Smooth muscle cell of trachea (primary cell): ENCODE measurements at places on chromosomes 1 and 21. TPM values are rescaled to one million over a fixed set of nuclear protein-coding genes. Genes with fewer than 3 reads are reported as not detected.

The LRRC3 gene
- total RNA-seq: 0.44 and 0.66 TPM in 2 replicates

The GLIS1 gene
- 0.58 and 1.7 TPM in 2 replicates for total RNA-seq

The TNFRSF4 gene
- total RNA-seq: under 0.01 and 0.17 TPM in 2 replicates

The F5 gene
- under 0.01 TPM in 1 of 2 replicates, not detected in the other for total RNA-seq

The DNAH14 gene
- 14.7 and 18.3 TPM in 2 replicates for total RNA-seq

The IGFN1 gene
- under 0.01 TPM in 2 replicates for total RNA-seq

The OR10Z1 gene
- total RNA-seq: not detected in 2 replicates

The UBXN10 gene
- total RNA-seq: under 0.01 TPM in 2 replicates

The AK5 gene
- 69.1 and 72.4 TPM in 2 replicates for total RNA-seq

The RGS4 gene
- 26.3 and 110 TPM in 2 replicates for total RNA-seq

The IQCC gene
- total RNA-seq: 1.5 and 2.0 TPM in 2 replicates

The PRXL2B gene
- total RNA-seq: 17.3 and 19.8 TPM in 2 replicates

The LCE1C gene
- total RNA-seq: not detected in 2 replicates

The CHTOP gene
- total RNA-seq: 23.0 and 33.6 TPM in 2 replicates

The IL19 gene
- total RNA-seq: not detected in 2 replicates

The LAPTM5 gene
- not detected in 2 replicates for total RNA-seq

The RHBDL2 gene
- 0.73 and 0.83 TPM in 2 replicates for total RNA-seq

The SGIP1 gene
- 26.5 and 34.6 TPM in 2 replicates for total RNA-seq

The TNNI3K gene
- total RNA-seq: 1.7 and 1.8 TPM in 2 replicates

The TFF3 gene
- total RNA-seq: 0.17 and 0.29 TPM in 2 replicates

The SAMSN1 gene
- total RNA-seq: 0.15 and 0.17 TPM in 2 replicates

The AMPD1 gene
- total RNA-seq: not detected in 2 replicates

The MPL gene
- total RNA-seq: not detected in 2 replicates

The OR2T2 gene
- not detected in 2 replicates for total RNA-seq

The PTPRU gene
- 14.4 and 42.5 TPM in 2 replicates for total RNA-seq

The RGS8 gene
- under 0.01 TPM in 1 of 2 replicates, not detected in the other for total RNA-seq

The PAQR7 gene
- 6.8 and 22.5 TPM in 2 replicates for total RNA-seq

The IARS2 gene
- 108 and 119 TPM in 2 replicates for total RNA-seq

The RSPH1 gene
- total RNA-seq: 0.15 and 0.17 TPM in 2 replicates

The SPRR5 gene
- total RNA-seq: not detected in 2 replicates

The GCSAML gene
- total RNA-seq: not detected in 2 replicates

The SMPDL3B gene
- 0.17 TPM in 1 of 2 replicates, not detected in the other for total RNA-seq

The OLIG2 gene
- total RNA-seq: not detected in 2 replicates

The C1orf115 gene
- total RNA-seq: 0.50 and 0.87 TPM in 2 replicates

The ZSWIM5 gene
- total RNA-seq: 1.3 and 2.8 TPM in 2 replicates

The ZBTB8OS gene
- total RNA-seq: 29.9 and 40.6 TPM in 2 replicates

The CFAP107 gene
- total RNA-seq: under 0.01 TPM in 1 of 2 replicates, not detected in the other

The RAB3B gene
- 29.5 and 33.7 TPM in 2 replicates for total RNA-seq

The AXDND1 gene
- 0.17 and 0.29 TPM in 2 replicates for total RNA-seq

The SLC37A1 gene
- 2.3 and 2.6 TPM in 2 replicates for total RNA-seq

The TMEM81 gene
- total RNA-seq: 1.5 and 1.8 TPM in 2 replicates

The STYXL2 gene
- total RNA-seq: not detected in 2 replicates

The TAGLN2 gene
- 318 and 504 TPM in 2 replicates for total RNA-seq

The HAO2 gene
- not detected in 2 replicates for total RNA-seq

The LRRC53 gene
- not detected in 2 replicates for total RNA-seq
